NCI-H2081 (cell line): ENCODE measurements at places on chromosomes 5 and 9.

DNA sequence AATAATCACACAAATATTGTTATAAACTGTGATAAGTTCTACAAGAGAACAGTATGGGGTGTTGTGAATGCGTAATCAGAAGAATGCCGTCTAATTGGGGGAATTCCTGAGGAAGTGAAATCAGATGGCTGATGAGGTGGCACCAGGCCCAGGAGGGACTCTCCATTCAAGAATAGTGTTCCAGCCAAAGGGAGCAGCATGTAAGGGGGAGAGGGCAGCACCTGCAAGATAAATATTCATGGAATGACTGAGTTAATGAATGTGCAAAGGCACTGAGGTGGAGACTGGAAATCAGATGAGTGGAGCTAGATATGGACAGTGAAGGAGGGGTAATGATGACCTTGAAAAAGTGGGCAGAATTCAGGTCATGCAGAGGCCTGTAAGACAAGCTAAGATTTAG, 250.6 kb downstream of the ARRDC3 start:
- DNase-seq = no peak

DNA sequence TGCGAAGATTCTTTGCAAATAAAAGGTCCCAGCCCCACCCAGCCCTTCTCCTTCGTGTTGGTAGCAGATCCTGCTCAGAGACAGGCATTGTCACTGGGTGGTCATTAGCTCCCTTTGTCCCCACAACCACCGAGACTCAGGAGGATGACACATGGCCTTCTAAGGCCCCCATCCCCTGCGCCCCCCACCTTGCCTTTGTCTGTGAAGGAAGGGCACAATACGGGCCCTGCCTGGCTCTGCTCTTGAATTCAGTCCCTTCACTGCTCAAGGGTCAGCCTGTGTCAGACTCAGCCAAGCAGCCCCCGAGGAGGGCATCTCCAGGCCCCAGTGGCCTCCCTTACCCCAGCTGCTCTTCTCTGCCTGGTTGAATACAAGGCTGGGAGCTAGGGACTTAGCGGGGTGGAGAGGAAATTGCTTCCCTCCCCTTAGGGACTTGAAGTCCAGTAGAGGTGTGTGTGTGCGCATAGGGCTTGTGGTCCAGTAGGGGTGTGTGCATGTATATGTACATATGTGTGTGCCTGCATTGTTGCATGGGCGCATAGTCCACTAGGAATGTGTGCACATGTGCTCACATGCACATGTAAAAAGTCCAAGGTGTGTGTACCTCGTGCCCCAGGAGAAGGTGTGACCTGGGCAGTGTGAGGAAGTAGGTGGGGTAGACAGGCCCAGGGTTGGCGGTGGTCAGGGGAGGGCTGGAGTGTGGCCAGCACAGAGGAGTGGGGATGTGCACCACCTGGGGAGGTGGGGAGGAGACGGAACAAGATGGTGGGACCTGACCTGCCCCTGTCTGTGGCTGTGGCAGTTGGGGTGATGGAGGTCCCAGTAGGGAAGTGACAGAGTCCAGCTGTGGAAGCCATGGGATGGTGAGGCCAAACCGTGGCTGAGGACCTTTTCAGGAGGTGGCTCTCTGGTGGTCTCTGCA, 59.1 kb downstream of the PHF2 start:
- no peak for DNase-seq

DNA sequence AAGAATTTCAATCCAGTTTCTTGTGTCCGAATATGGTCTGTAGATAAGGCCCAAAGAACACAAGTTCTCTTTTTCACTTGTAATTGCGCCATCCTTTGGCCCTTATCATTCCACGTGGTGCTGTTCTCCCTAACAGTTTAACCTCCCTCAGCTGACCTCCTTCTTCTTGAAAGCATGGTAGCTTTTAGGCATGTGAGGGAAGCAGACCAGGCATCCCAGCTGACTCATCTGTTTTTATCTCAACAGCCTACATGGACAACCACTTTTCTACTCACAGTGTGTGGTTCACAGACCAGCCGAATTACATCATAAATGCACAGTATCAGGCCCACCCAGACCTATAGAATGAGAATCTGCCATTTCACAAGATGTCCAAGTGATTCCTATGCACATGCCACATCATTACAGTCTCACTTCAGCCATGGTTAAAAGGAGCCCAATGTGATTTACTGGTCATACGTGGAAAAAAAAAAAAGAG, 26.9 kb upstream of the PLIN2 start:
- no peak for DNase-seq

DNA sequence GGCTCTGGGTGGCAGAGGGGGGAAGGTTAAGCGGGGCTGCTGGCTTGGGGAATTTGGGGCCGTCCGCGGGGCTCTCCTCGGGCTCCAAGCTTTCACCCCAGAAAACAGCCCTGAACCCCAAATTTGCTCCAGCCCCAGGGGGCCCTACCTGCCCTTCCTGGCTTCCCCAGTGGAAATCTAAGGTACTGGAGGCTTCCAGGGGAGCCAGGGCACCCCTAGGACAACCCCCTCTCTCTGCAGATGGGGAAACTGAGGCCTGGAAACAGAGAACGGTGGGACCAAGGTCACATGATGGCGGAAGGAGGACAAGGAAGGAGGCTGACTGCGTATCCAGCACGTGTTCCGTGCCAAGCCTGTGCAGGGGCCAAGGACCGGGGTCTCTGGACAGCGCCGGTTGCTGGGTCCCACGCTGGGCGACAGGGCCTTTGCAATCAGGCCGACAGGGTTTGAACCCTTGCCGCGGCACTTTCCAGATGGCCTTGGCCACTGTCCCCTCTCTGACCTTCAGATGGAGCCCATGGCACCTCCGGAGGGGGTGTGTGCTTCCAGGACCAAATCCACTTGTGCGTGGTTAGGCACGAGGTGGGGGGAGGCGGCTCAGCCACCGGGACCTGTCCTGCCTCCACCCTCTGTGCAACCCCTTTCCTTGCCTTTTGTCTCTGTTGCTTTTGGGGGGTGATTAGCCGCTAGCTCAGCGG, 183.1 kb downstream of the C9orf50 start:
- DNase-seq = no peak

DNA sequence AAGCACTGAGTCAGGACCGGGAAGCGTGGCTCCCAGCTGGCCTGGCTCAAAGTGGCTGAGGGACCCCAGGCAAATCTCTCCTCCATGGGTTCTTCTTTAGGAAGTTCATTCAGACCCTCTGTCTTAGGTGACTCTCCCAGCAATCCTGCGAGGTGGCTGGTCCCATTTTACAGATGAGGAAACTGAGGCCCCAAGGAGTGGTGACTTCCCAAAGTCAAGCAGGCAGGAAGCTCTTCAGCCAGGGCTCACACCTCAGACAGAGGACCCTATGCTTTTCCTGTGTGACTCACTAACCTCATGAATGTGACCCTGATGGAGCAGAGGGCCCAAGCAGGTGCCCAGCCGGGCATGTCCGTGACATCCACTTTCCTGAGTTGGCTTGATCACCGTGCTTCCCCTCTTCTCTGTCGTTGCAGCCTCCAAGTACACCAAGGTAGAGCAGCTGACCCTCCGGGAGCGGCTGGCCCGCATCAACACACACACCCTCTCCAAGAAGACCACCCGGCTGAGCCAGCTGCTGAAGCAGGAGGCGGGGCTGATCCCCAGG, 36.5 kb downstream of the ARHGEF37 start:
- no peak for DNase-seq

GRCh38 chr9:89278997-89279739, 31.8 kb upstream of the CKS2 start:
- DNase-seq = peak; percentile 5

GRCh38 chr9:107405511-107405910, 84.1 kb downstream of the KLF4 start:
- no peak for DNase-seq

- no peak for DNase-seq
These were observed 31.7 kb upstream of the SCAMP1 start for GRCh38 chr5:78328585-78329173.

DNA sequence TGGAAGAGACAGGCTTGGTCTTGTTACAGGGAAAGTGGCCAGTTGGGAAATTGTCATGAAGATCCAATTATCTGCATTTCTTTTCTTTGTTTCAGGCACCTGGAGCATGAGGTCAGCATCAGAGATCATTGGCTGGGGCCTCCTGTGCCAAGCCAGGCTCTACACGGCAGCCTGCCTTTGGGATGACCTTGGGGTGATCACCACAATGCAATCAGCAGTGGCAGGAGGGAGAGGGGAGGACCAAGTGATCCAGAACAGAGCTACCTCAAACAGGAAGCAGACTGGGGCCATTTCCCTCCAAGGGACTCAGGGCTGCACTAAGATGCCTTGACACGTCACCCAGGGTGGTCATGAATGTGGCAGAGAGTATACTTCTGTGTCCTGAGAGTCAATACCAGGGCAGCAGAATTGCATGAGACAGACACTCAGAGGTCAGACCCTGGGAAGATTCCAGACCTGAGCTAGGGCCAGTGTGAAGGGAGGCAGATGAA, 8.9 kb downstream of the SMIM23 start:
- DNase-seq = no peak

GRCh38 chr5:39605145-39605544, 180.4 kb upstream of the DAB2 start:
- DNase-seq = no peak

GRCh38 chr5:145362266-145362665, 472.9 kb downstream of the PRELID2 start:
- DNase-seq = no peak

- DNase-seq = no peak
These were observed 14.5 kb upstream of the AUH start for GRCh38 chr9:91376239-91376638.

DNA sequence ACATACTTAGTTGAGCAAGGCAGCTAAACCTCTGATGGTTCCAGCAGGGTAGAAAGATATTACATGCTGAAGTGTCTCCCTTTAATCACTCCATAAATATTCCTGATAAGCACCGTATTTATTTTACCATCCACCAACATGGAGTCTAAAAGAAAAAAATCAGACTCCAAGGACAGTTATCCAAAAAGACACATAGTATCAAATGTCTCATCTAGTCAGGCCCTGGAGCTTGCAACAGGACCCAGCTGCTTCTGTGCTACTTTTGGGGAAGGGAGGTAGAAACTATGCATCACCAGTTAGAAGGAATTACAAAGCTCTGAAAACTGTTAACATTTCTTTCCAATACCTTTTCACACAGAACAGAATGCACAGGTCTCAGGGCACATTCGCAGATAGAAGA, 88.1 kb downstream of the S1PR3 start:
- DNase-seq = no peak
